ENCODE measurements at places on chromosomes 2 and 18.

GRCh38 chr2:208142925-208143799, 2.8 kb downstream of the CRYGB start:
- DNase-seq = no peak

DNA sequence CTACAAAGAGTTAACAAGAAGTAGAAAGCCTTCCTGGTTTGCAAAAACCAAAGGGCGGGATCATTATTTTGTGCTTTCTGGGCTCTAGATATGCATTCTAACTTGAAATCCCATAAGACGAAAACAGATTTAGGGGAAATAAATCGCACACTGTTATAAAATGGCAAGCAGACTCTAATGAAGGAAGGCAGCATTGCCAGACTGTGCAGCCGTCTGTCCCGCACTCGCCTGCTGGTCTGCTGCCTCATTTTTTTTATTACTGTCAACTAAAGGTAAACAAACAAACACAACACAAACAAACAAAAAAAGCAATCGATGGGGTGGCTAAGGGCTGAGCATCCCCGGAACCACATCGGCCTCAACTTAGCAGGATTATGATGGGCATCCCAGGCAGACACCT, 24.4 kb downstream of the ZNF521 start:
- DNase-seq = no peak

- DNase-seq = no peak
Measured at GRCh38 chr18:56891870-56892269, 240.7 kb downstream of the WDR7 start.

DNA sequence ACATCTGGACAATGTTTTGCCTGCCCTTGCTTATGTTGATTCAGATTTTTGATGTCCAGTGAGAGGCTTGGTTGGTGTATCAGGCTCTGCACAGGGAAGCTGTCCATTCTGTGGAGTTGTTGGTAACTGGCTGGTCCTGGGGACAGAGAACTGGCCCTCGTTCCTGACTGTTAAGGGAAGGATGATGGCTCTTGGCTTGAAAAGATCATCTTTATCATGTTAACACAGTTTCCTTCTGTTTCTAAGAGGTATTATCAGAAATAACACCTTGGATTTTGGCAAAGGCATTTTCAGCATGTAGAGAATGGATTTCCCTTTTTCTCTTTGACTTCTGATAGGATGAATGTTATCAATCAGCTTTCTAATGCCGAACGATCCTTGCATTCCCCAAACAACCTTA, 19.3 kb downstream of the STK25 start:
- DNase-seq = no peak

DNA sequence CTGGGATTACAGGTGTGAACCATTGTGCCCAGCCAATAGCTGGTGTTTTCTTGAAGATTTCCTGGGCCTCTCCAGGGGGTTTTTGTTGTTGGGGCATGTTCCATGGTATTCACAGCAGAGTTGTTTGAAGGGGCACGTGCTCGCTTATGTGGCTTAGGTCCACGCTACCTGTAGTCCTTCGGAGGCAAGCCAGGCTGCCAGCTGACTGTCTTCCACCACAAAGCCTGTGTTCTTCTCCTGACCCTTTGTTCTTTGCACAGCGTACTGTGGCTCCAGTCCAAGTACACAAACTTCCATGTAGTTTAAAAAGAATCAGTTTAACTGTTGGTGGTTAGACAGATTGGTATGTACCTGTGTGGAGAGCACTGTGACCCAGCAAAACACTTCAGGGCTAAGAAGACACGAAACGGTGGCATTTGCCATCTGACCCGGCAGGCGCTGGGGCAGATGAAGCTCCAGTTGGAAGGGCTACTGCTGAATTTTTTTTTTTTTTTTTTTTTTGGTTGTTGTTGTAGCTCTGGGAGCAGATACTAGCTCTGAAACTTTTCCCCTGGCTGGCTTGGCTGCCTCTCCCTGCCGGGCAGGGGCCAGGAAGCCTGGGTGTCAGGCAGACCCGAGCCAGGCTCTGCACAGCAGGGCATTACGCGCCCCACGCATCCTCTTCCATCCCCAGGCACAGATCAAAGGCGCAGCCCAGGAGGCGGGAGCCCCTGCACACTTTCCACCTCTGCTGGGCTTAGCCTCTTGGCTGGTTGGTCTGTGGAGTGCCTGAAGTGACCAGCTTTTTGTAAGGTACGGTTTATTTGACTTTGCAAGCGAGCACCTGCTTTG, 5.7 kb downstream of the GREB1 start:
- no peak for DNase-seq

GRCh38 chr2:181605889-181606837, 50.7 kb downstream of the CERKL start:
- no peak for DNase-seq

DNA sequence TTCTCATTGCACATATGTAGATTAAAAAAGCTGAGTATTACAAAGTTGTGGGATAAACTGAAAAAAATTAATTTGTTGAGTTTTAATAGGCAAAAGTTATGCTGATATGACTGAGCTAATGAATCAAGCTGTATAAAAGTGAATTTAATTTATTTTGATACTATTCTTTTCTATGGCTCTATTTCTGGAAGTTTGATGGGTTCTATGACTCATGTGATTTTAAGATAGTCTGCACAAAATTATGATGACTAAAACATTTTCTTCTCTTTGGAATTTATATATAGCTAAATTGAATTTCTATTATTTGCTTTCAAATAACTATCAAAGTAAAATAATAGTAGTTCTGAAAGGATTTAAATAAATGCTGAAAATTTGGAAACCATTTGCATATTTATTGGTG, 71.0 kb upstream of the MMADHC start:
- DNase-seq = no peak

GRCh38 chr2:40579247-40579646, 127.4 kb upstream of the SLC8A1 start:
- DNase-seq = no peak

DNA sequence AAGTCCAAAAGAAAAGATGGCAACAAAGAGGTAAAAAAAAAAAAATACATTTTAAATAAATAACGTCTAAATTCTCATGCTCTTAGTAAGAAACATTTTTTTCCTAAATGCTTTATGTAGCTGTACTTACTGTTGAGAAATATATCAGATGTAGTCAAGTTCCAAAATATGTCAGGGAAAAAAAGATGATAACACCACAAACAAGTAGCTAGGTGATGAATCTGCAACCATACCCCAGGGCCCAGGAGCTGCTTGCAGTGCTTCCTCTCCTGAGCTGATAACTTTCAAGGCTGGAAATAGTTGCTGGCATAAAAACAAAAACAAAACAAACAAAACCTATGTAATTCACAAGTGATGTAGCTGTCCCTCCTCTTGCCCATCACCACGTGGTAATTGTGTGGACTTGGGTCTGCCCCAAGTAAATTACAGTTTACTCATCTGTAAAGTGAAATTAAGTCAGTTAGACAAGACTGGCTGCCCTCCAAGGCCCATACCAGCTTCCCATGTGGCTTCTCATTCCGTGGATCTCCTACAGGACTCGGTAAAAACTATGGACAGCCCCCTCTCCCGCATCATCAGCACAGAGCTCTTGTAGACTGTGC, 82.6 kb downstream of the SP100 start:
- DNase-seq = no peak

DNA sequence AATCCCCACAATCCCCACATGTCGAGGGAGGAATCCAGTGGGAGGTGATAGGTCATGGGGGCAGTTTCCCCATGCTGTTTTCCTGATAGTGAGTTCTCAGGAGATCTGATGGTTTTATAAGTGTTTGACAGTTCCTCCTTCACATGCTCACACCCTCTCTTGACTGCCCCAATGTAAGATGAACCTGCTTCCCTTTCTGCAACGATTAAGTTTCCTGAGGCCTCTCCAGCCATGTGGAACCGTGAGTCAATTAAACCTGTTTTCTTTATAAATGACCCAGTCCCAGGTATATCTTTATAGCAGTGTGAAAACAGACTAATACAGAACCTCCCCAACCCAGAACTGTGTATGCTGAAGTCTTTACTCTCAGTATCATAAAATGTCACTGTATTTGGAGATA, 289.5 kb upstream of the MMADHC start:
- no peak for DNase-seq

- DNase-seq = no peak
Measured at GRCh38 chr18:34117319-34117718, 107.4 kb downstream of the NOL4 start.

DNA sequence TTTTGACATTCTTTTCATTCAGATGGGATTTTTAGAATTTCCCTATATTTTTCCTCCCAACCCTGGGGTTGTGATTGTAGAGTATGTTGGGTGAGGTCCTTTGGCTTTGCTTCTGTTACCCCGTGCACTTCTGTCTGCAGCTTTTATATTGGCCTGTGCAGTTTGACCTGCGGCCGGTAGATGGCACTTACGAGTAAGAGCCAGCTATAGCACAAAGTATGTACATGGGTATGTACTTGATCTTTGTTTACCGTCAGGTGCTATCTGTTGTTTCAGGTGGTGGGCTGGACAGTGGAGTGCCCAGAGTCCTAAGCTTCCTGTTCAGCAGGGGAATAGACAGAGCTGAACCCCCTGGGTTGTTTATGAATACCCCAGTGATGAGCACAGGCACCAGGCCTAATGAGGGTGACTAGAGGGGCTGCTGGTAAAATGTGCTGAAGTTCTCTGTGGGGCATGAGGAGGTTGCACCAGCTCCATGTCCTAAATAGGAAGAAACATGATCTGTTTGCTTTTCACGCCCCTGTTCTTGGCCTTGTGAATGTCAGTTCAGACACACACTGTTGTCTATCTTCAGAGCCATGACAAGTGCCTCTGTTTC, 58.9 kb upstream of the THUMPD2 start:
- DNase-seq = no peak

GRCh38 chr2:23826040-23826439, 100.9 kb downstream of the ATAD2B start:
- DNase-seq = no peak

DNA sequence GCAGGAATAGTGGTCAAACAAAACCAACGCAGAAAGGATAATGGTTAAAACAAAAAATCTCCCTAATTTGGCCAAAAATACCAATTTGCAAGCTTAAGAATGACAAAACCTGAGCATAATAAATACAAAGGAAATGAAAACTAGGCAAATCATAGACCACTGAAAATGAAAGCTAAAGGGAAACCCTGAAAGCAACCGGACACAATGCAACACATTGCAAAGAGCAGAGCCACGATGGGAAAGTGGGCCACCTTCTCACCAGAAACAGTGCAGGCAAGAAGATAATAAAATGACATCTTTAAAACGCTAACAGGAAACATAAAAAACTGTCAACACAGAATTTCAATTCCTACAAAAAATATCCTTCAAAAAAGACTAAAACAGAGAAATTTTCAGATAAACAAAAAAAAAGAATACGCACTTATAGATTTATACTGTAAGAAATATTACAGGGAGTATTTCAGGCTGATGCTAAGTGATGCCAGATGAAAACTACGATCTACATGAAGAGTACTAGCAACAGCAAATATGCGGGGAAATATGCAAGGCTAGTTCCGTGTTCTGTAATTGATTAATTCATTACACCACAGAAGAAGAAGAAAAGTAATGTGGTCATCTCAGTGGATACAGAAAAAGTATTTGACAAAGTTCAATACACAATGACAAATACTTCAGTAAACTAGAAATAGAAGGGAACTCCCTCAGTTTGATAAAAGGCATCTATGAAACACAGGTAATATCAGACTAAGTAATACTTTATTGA, 239.5 kb downstream of the L3MBTL4 start:
- no peak for DNase-seq

- no peak for DNase-seq
Measured at GRCh38 chr18:61713502-61713901, 179.3 kb downstream of the RNF152 start.

DNA sequence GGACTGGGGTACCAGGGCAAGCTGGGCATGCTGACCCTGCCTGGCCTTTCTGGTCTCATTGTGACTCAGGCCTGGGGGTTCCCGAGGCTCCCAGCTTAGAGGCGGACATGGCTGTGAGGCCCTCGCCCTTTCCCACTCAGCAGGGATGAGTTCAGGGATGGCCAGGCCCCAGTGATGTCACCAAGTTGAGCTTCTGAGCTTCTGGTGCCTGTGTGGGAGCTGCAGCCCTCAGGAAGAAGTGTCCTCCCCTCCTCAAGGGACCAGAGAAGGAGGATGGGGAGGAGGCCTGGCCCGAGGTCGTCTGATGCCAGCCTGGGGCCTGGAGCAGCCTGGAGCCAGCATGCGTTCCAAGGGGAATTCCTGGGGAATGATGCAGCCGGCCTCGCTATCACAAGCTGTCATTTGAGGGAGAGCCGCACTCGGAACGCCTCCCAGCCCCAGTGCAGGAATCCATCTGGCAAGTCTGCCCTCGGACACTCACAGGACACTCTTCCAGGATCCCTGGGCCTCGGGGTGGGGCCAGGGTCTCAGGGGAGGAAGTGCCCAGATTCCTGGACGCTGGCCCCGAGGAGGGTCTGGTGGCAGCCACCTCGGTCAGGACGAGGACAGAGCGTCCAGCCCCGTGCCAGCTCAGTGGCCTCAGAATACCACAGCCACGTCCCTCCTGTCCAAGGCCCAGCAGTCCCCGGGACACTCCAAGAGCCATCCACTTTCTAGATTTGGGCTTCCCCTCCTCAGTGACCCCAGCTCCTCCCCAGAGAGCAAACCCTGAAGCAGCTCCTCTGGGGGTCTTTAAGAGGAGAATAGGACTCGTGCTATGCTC, 61.2 kb upstream of the GPC1 start:
- no peak for DNase-seq

- DNase-seq = no peak
Measured at GRCh38 chr18:3508576-3509549, 58.9 kb downstream of the TGIF1 start.

- DNase-seq = no peak
Measured at GRCh38 chr18:23151414-23152099, 16.3 kb downstream of the CABLES1 start.

GRCh38 chr2:226414335-226414734, 385.3 kb downstream of the IRS1 start:
- no peak for DNase-seq

DNA sequence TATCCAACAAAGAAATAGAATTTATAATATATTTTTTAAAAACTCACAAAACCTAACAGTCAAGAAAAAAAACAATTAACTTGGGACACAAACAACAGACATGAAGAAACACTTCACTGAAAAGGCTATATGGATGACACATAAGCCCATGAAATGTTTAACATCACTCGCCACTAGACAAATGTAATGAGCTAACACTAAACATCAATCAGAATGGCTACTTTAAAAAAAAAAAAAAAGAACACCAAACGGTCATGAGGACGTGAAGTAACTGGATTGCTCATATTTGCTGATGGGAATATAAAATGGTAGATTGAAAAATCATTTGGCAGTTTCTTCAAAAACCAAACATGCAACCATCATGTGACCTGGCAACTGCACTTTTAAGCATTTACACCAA, 97.3 kb upstream of the RGPD4 start:
- no peak for DNase-seq

DNA sequence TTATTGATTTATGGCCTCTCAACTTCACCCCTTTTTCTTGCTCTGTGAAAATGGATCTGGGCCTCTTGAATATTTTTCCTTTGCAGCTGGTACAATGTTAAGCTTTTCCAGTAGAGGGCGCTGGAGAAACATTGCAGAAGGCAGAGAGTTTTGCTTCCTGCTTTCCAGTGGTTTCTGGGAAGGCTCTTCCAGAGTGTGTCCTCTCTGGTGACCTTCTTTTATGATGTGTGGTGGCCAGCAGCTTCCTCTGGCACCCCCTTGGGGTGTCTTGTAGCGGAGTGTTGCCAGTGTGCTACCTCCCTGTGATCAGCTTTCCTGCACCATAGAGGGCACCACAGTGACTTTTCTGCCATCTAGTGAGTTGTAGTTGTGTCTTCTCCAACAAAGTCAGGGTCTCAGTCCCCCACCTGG, 25.4 kb upstream of the MGAT5 start:
- no peak for DNase-seq
